ENCODE measurements at places on chromosomes 1 and 21. TPM values are rescaled to one million over a fixed set of nuclear protein-coding genes. Genes with fewer than 3 reads are reported as not detected.

The AMPD1 gene
- not detected for polyA plus RNA-seq

The CFH gene
- 6.4 TPM for polyA plus RNA-seq

The TNFRSF9 gene
- 0.22 TPM for polyA plus RNA-seq

The PPIAL4G gene
- polyA plus RNA-seq, result not detected

The DCDC2B gene
- polyA plus RNA-seq, result not detected

The TINAGL1 gene
- polyA plus RNA-seq, result 33.7 TPM

The FAM177B gene
- polyA plus RNA-seq, result 2.1 TPM

The SPRR2B gene
- 1.1 TPM for polyA plus RNA-seq
